Stimulated activated CD4-positive, alpha-beta T cell treated with anti-CD3 and anti-CD28 coated beads, Interleukin-2, amount 100 ng/mL, for 24 hours (primary cell): ENCODE measurements at places on chromosomes 6 and 20.

DNA sequence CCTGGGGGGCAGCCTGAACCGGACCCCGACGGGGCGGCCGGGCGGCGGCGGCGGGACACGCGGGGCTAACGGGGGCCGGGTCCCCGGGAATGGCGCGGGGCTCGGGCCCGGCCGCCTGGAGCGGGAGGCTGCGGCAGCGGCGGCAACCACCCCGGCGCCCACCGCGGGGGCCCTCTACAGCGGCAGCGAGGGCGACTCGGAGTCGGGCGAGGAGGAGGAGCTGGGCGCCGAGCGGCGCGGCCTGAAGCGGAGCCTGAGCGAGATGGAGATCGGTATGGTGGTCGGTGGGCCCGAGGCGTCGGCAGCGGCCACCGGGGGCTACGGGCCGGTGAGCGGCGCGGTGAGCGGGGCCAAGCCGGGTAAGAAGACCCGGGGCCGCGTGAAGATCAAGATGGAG lies 636 bp downstream of the SRF start:
- peak; percentile 50 for DNase-seq

DNA sequence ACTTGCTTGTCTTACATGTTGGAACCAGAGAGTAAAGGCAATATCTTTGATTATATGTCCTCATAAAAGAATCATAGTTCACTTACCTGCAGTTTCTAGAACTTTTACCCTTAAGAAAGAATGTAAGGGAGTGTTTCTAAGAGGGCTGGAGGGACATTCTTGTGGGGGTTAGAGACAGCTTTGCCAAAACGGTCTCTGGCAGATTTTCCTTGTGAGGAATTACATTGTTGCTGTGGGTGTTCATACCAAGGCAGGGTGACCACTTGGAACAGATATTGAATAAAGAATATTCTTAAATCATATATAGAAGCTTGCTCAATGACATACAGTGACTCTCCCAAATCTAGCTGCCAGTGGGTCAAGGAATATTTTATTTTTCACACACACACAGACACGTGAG lies 517.6 kb upstream of the SOX4 start:
- no peak for DNase-seq

GRCh38 chr6:71124340-71124739 lies 164.3 kb upstream of the OGFRL1 start:
- DNase-seq: no peak

- DNase-seq: no peak
Measured at GRCh38 chr20:35174458-35175216, 2.8 kb downstream of the PROCR start.

DNA sequence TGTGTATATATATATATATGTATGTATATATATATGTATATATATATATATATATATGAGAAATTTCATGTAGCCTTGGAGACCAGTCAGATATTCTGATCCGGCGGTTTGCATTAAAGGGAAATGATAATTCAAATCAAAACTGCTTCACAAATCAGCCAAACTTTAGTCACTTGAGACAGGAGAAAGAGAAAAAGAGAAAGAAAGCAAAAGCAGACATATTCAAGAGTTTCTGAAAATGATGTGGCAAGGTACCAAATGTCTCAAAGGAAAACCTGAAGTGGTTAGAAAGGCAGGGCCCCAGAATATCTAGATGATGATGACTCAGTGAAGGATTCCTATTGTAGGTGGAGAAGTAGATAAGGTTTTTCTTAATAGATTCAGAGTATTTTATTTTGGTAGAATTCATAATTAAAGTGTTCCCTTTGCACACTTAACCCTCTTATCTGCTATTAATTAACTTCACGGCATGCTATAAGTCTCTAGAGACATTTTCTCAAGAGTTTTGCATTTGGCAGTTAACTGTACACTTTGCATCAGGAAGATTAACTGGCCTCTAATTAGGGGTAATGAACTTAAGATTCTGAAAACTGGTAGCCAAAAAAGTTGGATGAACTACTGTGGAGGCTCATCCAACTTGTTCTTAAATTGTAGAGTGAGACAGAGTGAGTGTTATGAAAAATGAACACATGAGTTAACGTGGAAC lies 50.1 kb upstream of the ASF1A start:
- DNase-seq: peak; percentile 23

- no peak for DNase-seq
Measured at GRCh38 chr20:45752746-45753145, 30.6 kb downstream of the SPINT4 start.

GRCh38 chr6:98828211-98828788 lies 6.1 kb upstream of the POU3F2 start:
- no peak for DNase-seq

GRCh38 chr6:80133020-80133419 lies 26.5 kb downstream of the BCKDHB start:
- DNase-seq: peak; percentile 28

DNA sequence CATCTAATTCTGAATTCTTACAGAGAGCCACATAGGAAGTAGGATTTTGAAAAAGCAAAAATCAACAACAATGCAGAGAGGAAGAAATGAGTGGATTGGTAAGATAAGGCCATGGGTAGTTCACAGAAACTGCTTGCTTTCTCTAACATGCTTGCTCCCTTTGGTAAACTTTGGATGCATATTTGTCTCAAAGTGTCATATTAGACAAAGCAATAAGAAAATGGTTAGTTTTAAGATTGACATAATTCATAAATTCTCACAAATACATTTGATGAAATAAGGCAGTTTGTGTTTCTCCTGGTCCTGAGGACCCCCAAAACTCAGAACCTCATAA lies 31.7 kb downstream of the UTRN start:
- DNase-seq: no peak

GRCh38 chr20:24109537-24109936 lies 121.0 kb upstream of the GGTLC1 start:
- no peak for DNase-seq

DNA sequence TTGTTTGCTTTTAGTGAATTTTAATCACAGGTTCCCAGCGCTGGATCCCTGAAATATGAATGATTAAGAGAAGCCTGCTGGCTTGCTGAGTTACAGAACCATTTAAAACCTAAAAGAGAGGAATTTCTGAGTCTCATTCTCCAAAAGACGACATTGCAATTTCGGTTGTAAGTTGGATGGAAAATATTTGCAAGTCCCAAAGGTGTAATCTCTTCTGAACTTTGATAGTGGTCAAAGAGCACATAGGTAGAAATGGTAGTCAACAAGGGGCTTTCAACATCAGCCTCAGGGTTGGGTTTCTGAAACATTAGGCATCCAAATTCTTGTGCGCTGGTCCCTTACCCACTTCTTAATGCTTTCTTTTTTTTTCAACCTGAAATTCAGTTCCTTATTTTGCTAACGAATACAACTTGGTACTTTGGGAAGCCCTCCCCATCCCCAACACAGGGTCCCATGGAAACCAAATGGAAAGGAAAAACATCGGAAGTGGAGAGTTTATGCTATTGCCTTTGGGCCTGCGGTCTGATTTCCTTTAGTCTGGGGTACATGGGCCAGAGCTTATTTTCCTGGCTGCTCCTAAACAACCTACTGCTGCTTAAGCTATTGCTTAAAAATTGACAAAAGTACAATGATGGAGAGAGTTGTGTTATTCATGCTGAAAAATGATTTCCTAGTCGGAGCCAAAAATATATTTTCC lies 117.0 kb upstream of the KCNK16 start:
- DNase-seq: no peak

DNA sequence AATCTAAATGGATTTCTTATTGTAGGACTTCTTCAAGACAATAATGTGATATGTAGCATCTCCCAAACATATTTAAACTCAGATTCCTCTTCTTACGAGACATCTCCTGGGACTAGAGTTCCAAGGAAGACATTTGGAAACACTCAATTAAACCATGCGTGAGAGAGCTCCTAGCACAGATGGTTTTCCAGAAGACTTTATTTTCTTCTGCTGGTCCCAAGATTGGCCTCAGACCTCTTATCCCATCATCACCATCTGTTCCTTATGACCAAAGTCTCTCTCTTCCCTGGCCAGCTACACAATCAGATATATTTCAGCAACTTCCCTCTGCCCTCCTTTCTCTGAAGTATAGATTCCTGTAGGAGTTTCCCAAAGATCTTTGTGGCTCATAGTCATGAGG lies 93.2 kb upstream of the JARID2 start:
- no peak for DNase-seq

GRCh38 chr6:6712449-6713403 lies 124.2 kb downstream of the LY86 start:
- no peak for DNase-seq

GRCh38 chr6:43608310-43608763 lies 20.7 kb downstream of the GTPBP2 start:
- DNase-seq: peak; percentile 70

GRCh38 chr6:69914015-69914485 lies 47.7 kb downstream of the COL19A1 start:
- DNase-seq: no peak

- DNase-seq: no peak
Measured at GRCh38 chr6:41599852-41600445, 38.3 kb upstream of the MDFI start.

- DNase-seq: no peak
Measured at GRCh38 chr6:141488488-141488887, 644.2 kb upstream of the GJE1 start.

GRCh38 chr6:35078226-35078850 lies 62.8 kb downstream of the TCP11 start:
- DNase-seq: no peak

DNA sequence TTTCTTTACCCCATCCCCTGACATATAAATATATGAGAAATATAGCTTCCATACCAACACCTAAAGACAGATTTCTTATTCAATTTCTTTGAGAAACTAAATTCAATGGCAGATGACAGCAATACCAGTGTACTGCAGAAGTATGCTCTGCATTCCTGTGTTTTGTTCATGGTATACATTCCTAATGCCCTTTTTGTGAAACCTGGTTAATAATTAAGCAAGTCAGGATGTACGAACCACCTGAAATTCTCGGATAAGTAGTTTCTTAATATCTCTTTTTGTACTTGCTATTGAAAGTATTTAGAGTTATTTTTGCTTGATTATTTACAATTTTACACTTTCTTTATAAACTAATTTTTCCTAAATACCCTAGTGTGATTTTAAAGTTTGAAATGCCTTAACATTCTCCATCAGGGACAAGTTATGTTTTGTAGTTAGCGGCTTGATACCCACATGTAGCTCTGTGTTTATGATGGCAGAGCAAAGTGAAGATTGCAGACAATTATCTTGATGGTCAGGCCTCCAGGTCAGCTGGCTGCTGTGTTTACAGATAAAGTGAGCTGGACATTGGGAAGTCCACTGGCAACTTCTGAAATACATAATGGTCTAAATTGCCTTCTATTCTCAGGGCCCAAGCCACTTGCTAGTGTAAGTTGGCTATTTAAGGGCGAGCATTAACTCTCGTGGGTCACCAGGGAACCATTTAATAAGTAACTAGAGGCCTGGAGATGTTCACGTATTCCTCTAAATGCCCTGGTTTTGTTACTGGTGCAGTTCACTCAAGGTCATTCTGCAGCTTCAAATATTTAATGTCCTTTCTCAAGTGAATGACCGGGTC lies 58.2 kb downstream of the PLCB1 start:
- DNase-seq: no peak

DNA sequence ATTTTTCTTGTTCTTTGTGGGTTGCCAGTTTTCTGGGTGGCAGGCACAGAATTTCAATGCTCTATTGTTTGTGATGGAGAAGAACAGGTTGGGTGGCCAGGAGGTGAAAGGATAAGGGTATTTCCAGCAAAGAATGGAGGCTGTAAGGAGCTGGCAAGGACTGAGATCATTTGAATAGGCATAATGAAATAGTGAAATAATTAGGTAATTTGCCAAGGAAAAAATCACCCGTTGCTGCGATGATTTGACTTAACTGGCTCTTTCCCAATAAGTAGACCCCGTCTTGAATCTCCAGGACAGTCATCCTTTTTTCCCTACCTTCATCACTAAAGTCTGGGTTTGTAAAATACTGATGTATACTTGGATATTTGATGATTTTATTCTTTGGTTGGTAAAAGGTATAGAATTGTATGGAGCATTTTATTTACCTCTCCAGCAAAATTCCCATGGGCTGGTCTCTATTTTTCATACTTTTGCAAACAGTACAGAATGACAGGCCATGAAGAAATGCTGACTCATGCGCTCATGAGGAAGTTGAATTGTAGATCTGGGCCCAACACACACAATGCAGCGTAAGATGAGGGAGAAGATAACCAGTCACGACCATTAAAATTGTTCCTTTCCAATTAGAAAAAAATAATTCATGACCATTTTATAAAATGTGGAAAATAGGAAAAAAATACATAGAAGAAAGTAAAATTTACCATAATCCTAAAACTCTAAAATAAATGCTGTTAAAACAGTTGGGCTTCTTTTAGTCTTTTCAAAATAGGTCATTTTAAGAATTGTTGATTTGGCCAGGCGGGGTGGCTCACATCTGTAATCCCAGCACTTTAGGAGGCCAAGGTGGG lies 2.4 kb upstream of the GCNT2 start:
- no peak for DNase-seq
